ENCODE measurements at places on chromosomes 3 and 15. TPM values are rescaled to one million over a fixed set of nuclear protein-coding genes. Genes with fewer than 3 reads are reported as not detected.

The GOLGA6D gene
- 1.1 TPM for total RNA-seq

The HESX1 gene
- total RNA-seq = 3.0 TPM

The WDR48 gene
- 31.7 TPM for total RNA-seq

The RTP4 gene
- total RNA-seq = not detected

The RASL12 gene
- 20.9 TPM for total RNA-seq

The MEX3B gene
- 14.3 TPM for total RNA-seq

The CHRNA5 gene
- total RNA-seq = 10.0 TPM

The CP gene
- 0.59 TPM for total RNA-seq

The RTP2 gene
- not detected for total RNA-seq

The ALDH1L1 gene
- 0.28 TPM for total RNA-seq

The DVL3 gene
- 44.4 TPM for total RNA-seq

The CHCHD6 gene
- 19.5 TPM for total RNA-seq

The IL20RB gene
- 3.2 TPM for total RNA-seq

The FGD5 gene
- 19.8 TPM for total RNA-seq

The TIPIN gene
- 17.0 TPM for total RNA-seq

The SLITRK3 gene
- 0.04 TPM for total RNA-seq

The PLSCR5 gene
- not detected for total RNA-seq

The SERPINI2 gene
- not detected for total RNA-seq

The IL5RA gene
- total RNA-seq = not detected

The FAM43A gene
- 5.0 TPM for total RNA-seq

The LRRN1 gene
- 22.6 TPM for total RNA-seq

The NEO1 gene
- total RNA-seq = 26.8 TPM

The LYZL4 gene
- not detected for total RNA-seq

The ADPRH gene
- total RNA-seq = 2.9 TPM

The IL12A gene
- 1.1 TPM for total RNA-seq

The GPR156 gene
- total RNA-seq = 1.2 TPM

The PLXNA1 gene
- total RNA-seq = 41.9 TPM

The SUSD5 gene
- 0.59 TPM for total RNA-seq

The PIGZ gene
- 1.2 TPM for total RNA-seq

The UROC1 gene
- not detected for total RNA-seq

The FILIP1L gene
- total RNA-seq = 0.30 TPM

The GADL1 gene
- not detected for total RNA-seq

The GRK7 gene
- 0.04 TPM for total RNA-seq

The GPR149 gene
- total RNA-seq = not detected

The MYL3 gene
- 3.0 TPM for total RNA-seq

The THAP10 gene
- total RNA-seq = 4.8 TPM

The GCHFR gene
- total RNA-seq = 60.9 TPM

The CACNA2D2 gene
- total RNA-seq = 5.9 TPM

The ABHD14A gene
- total RNA-seq = 7.7 TPM

The DGKG gene
- total RNA-seq = 0.37 TPM

The PLA2G4F gene
- total RNA-seq = not detected

The CLDN16 gene
- 0.96 TPM for total RNA-seq

The PLEKHO2 gene
- 17.0 TPM for total RNA-seq

The INAFM2 gene
- total RNA-seq = 15.8 TPM

The CLRN1 gene
- total RNA-seq = 0.22 TPM

The PSMA4 gene
- 295 TPM for total RNA-seq

The ZNF662 gene
- not detected for total RNA-seq

The CYP8B1 gene
- not detected for total RNA-seq

The SLC9C1 gene
- total RNA-seq = 0.41 TPM

The ECE2 gene
- total RNA-seq = not detected

The TM6SF1 gene
- total RNA-seq = 0.62 TPM

The MOBP gene
- 1.0 TPM for total RNA-seq

The EFCAB12 gene
- 0.44 TPM for total RNA-seq

The CNTN3 gene
- total RNA-seq = 0.14 TPM

Measured in H7 (cell line).